Left lung (tissue), 14 donors: ENCODE measurements at places on chromosomes 3 and 15.

DNA sequence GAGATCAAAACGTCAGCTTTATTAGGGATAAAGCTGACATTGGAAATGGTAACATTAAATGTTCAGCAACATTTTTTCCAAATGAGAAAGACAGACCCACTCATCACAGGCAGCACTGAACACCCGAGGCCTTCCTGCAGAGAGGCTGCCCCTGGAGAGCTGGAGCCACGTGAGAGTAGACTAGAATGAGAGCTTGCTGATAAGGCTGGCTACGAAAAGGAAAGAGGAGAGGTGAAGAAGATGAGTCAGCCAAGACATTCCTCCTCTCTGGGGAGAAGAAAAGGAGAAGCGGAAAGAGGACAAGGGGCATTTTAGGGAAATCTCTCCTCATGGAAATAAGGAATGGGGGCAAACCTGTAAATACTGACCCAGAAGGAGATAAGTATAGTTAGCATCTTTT is 7.3 kb downstream of the CYP19A1 start:
- no peak for DNase-seq

- no peak for DNase-seq
These were observed 68.9 kb downstream of the DUT start for GRCh38 chr15:48400086-48400485.

GRCh38 chr3:190318666-190319065 is 3.6 kb downstream of the CLDN1 start:
- no peak for DNase-seq

DNA sequence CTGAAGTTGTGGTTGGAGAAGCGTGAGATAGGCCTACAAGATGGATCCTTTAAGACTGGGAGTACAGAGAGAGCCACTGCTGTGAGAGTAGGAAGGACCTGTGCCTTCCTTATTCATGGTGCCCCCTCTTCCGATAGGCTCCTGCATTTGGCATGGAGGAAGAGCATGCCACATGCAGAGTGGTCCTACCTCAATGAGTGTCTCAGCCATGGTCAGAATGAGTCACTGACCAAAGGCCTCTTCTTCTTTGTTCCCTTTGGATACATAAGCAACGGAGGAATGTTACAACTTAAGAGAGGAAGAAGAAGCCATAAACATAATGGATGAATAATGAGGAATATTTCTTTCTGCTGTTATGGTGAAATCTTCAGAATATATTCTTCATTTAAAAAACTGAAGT is 681.2 kb upstream of the GRM7 start:
- DNase-seq: no peak

GRCh38 chr15:39631357-39631756 is 50.5 kb downstream of the THBS1 start:
- no peak for DNase-seq

GRCh38 chr3:46369151-46369550 is 1.6 kb upstream of the CCR5 start:
- DNase-seq: no peak

GRCh38 chr15:95624100-95624499 is 706.4 kb upstream of the NR2F2 start:
- DNase-seq: no peak

DNA sequence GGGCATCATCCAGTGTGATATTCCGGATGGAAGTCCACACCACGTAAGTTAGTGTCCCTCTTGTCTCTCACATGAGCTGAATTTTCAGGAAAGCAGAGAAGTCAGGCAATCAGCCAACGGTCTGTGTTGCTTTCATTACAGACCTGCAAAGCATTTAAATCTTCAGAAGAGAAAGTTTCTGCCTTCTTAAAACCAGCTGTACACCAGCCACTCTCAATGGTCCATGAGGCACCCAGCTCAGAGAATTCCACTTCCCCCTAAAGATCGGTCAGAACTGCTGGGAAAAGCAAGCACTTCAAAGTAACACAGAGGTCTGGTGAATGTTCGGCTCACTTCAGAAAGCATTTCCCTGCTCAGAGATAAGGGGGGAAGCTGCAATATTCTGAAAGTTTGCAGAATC is 903.7 kb downstream of the EPHA3 start:
- no peak for DNase-seq

DNA sequence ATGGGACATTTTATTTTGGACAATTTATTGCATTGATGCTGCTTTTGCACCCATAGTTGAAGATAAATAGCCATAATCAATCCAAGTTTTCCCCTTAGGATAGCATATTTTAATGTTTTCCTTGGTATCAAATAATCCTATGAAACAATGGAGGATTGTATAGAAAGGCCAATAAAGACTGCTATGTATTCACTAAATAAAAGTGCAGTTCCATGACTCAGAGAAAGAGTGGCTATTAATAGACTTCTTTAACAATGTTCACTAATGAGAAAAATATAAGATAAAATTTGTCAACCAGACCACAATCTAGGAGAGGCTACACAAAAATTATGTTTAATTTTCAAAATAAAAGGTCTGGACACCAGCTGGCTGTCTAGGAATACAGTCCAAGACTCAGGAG is 560.9 kb upstream of the AGTR1 start:
- DNase-seq: no peak

DNA sequence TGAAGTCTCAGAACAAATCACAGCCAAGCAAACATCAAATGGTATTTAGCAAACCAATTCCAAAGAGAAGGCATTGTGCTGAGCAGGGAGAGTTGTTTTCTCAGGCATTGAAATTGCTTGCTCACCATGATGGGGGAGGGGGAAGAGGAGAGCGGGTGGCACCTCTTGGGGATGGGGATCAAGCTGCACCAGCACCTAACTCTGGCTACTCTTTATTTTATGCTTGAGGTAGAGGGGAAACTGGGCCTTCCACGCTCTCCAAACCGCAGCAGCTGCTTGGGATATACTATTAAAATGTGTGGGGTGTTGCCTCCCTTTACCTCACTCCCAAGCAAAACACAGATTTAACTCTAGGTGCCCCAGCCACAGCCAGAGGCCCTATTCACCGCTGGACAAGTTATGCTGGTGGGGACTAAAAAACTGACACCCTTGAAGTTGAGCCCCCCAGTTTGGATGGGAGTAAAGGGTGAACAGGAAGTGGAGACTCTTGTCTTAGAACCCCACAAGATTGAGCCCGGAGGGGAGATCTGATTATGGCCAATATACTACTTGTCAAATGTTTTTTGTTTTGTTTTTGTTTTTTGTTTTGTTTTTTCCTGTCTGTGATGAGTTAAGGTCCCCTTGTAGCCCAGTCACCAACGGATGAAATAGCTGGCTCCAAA is 5.0 kb upstream of the FOXB1 start:
- DNase-seq: no peak

- no peak for DNase-seq
These were observed 8.2 kb downstream of the PCSK6 start for GRCh38 chr15:101481381-101481705.

- no peak for DNase-seq
These were observed 207.2 kb downstream of the ROBO2 start for GRCh38 chr3:77247061-77247460.

- no peak for DNase-seq
These were observed 30.9 kb downstream of the FNDC3B start for GRCh38 chr3:172070269-172070668.
